ENCODE measurements at places on chromosomes 3 and 15.

GRCh38 chr3:8769088-8769822 lies at the start of gene OXTR:
Gene OXTR, minus strand, starts transcription at chr3:8769613. Its CDS starts 1,426 bp downstream, at chr3:8768187.
- H3K36me3 ChIP-seq, result no peaks in the 10 kb centered on the region
- DNase-seq, result peak; percentile 89
- H3K27me3 ChIP-seq, result peaks cover 28% of the 10 kb centered on the region
- peak within 1 kb of the TSS; percentile 44 for H3K4me3 ChIP-seq
- H3K27ac ChIP-seq, result no peak within 1 kb of the TSS

- no peak overlapping the region for H3K27ac ChIP-seq
- peaks cover 7% of the 10 kb centered on the region for H3K4me1 ChIP-seq
- no peaks in the 10 kb centered on the region for H3K36me3 ChIP-seq
- no peak overlapping the region for H3K4me3 ChIP-seq
Measured at GRCh38 chr3:120438665-120439370, 12.0 kb downstream of the FSTL1 start.

GRCh38 chr3:175308097-175308496 lies 449.0 kb downstream of the NAALADL2 start:
- no peaks in the 10 kb centered on the region for H3K4me1 ChIP-seq
- H3K27me3 ChIP-seq, result no peaks in the 10 kb centered on the region
- H3K4me3 ChIP-seq, result no peak overlapping the region
- no peak overlapping the region for H3K27ac ChIP-seq

- H3K4me3 ChIP-seq, result no peak overlapping the region
- H3K27ac ChIP-seq, result no peak overlapping the region
- H3K4me1 ChIP-seq, result peaks cover 4% of the 10 kb centered on the region
- H3K36me3 ChIP-seq, result no peaks in the 10 kb centered on the region
- DNase-seq, result no peak
Measured at GRCh38 chr15:40345867-40346578, 4.8 kb upstream of the PHGR1 start.

GRCh38 chr15:81317642-81318017 lies 6.3 kb downstream of the STARD5 start:
- H3K27me3 ChIP-seq, result no peaks in the 10 kb centered on the region
- H3K27ac ChIP-seq, result peak overlapping the region; percentile 55
- peak; percentile 47 for DNase-seq

- no peak overlapping the region for H3K27ac ChIP-seq
- H3K36me3 ChIP-seq, result no peaks in the 10 kb centered on the region
- no peak for DNase-seq
- no peaks in the 10 kb centered on the region for H3K27me3 ChIP-seq
- H3K4me1 ChIP-seq, result peaks cover 20% of the 10 kb centered on the region
- no peak overlapping the region for H3K4me3 ChIP-seq
Measured at GRCh38 chr15:31034152-31034551, 42.7 kb upstream of the MTMR10 start.

DNA sequence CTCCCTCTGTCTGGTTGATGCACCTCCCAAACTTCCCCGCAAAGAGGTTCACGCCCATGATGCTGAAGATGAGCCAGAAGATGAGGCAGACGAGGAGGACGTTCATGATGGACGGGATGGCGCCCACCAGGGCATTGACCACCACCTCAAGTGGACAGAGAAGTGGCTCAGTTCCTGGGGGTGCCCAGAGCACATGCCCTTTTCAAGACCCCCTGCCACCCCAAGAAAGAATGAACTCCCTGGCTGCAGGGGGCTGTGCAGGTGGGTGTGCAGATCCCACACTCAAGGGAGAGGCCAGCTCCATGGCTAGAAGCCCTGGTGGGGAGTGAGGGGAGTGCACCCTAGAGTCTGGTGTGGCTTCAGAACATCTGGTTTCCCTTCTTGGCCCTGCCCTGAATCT lies 64.1 kb downstream of the EXOG start:
- no peak overlapping the region for H3K4me3 ChIP-seq
- H3K36me3 ChIP-seq, result no peaks in the 10 kb centered on the region
- H3K4me1 ChIP-seq, result no peaks in the 10 kb centered on the region

DNA sequence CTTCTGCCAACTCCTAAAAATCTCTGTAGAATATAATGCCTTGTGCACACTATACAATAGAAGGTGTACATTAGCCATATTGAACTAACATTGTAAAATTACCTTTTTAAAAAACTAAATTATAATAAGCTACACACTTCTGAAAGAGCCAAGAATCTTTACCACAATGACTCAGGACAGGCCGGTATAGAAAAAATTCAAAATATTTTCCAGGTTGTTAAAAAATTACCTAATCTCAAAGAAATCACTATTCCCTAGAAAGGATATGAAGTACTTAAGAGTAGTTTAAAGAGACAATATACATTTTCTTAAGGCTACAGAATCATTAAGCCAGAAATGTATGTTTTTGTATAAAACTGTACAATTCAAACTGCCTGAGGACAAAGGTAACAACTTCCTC lies 48.5 kb downstream of the TJP1 start:
- H3K36me3 ChIP-seq, result no peaks in the 10 kb centered on the region
- no peak for DNase-seq
- no peak overlapping the region for H3K4me3 ChIP-seq
- no peak overlapping the region for H3K27ac ChIP-seq

DNA sequence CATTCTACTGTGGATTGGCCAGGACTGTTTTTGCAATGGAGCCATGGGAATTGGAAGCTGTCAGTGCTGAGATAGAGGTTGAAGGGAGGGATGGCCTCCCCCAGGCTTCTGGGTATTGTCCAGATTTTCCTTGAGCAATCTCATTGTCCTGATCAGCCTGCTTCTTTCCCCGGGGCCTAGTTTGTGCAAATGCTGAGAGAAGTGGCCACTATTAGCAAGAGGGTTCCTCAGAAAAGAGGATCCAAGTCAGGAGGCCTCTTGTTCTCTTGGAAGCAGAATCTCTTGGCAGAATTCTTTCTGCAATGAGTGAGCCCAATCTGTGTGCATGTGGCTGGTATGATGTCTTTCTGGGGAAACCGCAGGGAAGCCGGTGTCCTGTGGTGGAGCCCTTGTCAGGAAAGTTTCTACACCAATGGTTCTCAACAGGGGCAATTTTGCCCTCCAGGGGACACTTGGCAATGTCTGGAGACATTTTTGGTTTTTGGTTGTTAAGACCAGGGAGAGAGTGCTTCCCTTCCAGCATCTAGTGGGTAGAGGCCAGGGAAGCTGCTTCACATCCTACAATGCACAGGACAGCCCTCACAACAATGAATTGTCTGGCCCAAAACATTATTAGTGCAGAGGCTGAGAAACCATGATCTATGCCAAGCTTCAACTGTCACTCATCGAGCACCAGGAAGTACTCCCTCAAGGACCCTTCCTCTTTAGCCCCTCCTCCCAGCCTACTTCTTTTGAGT lies 2.0 kb downstream of the LIPC start:
- peaks cover 10% of the 10 kb centered on the region for H3K4me1 ChIP-seq
- no peaks in the 10 kb centered on the region for H3K36me3 ChIP-seq
- no peaks in the 10 kb centered on the region for H3K27me3 ChIP-seq

GRCh38 chr15:44501768-44502366 lies 35.1 kb upstream of the EIF3J start:
- no peak for DNase-seq
- H3K4me1 ChIP-seq, result peaks cover 6% of the 10 kb centered on the region
- no peak overlapping the region for H3K4me3 ChIP-seq
- H3K36me3 ChIP-seq, result peaks cover 86% of the 10 kb centered on the region
- H3K27me3 ChIP-seq, result no peaks in the 10 kb centered on the region

GRCh38 chr3:116083683-116084082 lies 361.6 kb downstream of the LSAMP start:
- H3K27ac ChIP-seq, result no peak overlapping the region
- H3K27me3 ChIP-seq, result no peaks in the 10 kb centered on the region
- no peak for DNase-seq
- H3K36me3 ChIP-seq, result no peaks in the 10 kb centered on the region
- H3K4me1 ChIP-seq, result no peaks in the 10 kb centered on the region

GRCh38 chr3:177522051-177522450 lies 324.8 kb upstream of the TBL1XR1 start:
- H3K4me3 ChIP-seq, result no peak overlapping the region
- no peaks in the 10 kb centered on the region for H3K27me3 ChIP-seq
- H3K4me1 ChIP-seq, result peaks cover 4% of the 10 kb centered on the region
- no peak for DNase-seq

DNA sequence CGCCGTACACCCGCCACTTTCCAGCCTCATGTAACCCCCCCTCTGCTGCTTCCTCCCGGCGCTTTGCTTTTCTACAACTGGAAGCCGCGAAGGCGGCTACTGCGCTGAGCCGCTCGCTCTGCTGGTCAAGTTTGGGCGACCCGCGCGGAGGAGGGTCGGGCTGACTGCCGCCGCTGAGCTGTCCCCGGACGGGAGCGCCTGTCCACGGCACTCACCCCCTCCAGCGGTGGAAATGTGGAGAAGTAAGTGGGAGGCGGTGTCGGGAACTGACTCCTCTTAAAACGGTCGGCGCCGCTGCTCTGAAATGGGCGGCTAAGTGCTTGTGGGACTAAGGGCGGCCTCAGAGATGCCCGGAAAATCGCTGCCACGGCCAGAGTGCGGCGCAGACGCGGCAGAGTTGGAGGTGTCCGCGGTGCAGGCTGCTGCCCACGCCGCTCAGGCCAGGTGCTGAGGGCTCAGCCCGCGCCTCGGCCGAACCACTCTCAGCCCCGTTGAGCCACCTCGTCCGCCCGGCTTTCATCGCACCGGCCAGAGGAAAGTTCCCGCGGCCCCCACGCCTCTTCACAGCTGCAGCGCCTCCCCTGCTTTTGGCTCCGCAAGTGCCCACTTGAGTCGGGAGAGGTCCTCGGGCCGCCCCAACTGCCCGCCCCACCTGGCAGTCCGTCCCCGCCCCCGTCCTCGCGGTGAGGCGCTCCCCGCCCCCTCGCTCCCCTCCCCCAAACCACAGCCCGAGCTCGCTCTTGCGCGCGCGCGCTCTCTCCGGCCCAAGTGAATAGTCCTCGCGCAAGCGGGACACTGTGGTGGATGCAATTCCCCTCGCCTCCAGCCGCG lies at the start of gene EPHA6:
TSS of gene EPHA6 (plus strand) at position 775 of the 831 bp plus-strand sequence.
- no peak within 1 kb of the TSS for H3K27ac ChIP-seq
- peak; percentile 71 for DNase-seq
- no peaks in the 10 kb centered on the region for H3K36me3 ChIP-seq
- peaks cover 29% of the 10 kb centered on the region for H3K4me1 ChIP-seq
- H3K27me3 ChIP-seq, result no peaks in the 10 kb centered on the region

DNA sequence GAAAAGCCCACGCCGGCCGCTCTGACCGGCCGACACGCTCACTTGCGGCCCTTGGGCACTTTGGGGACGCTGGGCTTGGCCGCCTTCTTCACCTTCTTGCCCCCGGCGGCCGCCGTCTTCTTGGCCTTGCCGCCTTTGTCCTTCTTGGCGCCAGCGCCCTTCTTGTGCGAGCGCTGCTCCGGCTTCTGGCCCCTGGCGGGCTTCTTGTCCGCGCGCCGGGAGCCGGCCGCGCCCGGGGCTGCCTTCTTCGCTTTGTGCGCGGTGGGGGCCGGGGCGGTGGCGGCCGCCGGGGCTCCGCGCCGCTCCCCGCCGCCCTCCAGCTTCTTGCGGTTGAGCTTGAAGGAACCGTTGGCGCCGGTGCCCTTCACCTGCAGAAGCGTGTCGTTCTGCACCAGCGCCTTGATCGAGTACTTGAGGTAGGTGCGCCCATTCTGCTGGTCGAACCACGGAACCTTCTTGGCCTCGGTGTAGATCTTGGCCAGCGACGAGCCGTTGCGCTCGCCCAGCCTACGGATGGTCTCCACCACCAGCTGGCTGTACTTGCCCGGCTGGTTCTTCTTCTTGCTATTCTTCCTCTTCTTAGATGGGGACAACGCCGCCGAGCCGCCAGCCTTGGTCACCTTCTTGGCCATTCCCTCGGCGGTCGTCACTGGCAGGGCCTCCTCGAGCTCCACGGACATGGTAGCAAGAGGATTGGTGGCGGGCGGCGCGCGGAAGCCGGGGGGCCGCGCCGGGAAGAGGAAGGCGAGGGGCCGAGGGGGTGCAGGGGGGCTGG lies 36.7 kb downstream of the HMCES start:
- DNase-seq, result peak; percentile 89
- peaks cover 15% of the 10 kb centered on the region for H3K27me3 ChIP-seq
- no peaks in the 10 kb centered on the region for H3K36me3 ChIP-seq
- peaks cover 10% of the 10 kb centered on the region for H3K4me1 ChIP-seq

DNA sequence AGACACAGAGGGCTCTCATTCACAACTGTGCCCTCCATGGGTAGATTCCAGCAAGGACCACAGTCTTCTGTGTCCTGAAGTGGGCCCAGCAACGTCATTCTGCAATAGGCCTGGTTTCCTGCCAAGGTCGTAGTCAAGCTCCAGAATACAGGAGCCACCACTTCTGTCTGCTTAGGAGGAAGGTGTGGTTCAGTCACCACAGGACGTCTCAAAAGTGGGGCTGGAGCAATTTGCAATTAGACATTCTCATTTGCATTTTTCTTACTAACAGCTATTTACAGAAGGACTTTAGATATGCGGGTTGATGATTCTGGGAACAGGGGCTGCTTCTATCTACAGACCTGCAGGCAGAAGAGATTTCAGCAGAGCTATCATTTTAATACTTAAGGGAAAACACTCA lies 58.7 kb upstream of the MYRIP start:
- peaks cover 20% of the 10 kb centered on the region for H3K4me1 ChIP-seq
- no peak for DNase-seq
- no peaks in the 10 kb centered on the region for H3K36me3 ChIP-seq
- no peaks in the 10 kb centered on the region for H3K27me3 ChIP-seq
- no peak overlapping the region for H3K4me3 ChIP-seq

DNA sequence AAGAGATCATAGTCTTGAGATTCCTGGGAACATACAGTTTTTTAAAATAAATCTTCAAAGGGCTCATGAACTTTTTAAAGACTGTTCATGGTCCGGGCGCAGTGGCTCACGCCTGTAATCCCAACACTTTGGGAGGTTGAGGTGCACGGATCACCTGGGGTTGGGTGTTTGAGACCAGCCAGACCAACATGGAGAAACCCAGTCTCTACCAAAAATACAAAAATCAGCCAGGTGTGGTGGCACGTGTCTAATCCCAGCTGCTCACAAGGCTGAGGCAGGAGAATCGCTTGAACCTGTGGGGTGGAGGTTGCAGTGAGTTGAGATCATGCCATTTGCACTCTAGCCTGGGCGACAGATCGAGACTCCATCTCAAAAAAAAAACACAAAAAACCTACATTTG lies 41.4 kb upstream of the EIF3J start:
- no peak overlapping the region for H3K4me3 ChIP-seq
- DNase-seq, result no peak
- peaks cover 38% of the 10 kb centered on the region for H3K36me3 ChIP-seq
- H3K27ac ChIP-seq, result no peak overlapping the region
- H3K4me1 ChIP-seq, result no peaks in the 10 kb centered on the region
- no peaks in the 10 kb centered on the region for H3K27me3 ChIP-seq

- no peaks in the 10 kb centered on the region for H3K4me1 ChIP-seq
- H3K4me3 ChIP-seq, result no peak overlapping the region
- no peak for DNase-seq
- no peaks in the 10 kb centered on the region for H3K36me3 ChIP-seq
Measured at GRCh38 chr3:161273589-161274218, 52.6 kb downstream of the NMD3 start.
